ENCODE measurements at places on chromosomes 16 and 17. TPM values are rescaled to one million over a fixed set of nuclear protein-coding genes. Genes with fewer than 3 reads are reported as not detected.
A peak's percentile ranks its signal among the peaks of the same experiment; 100 is the strongest.

The LHX1 gene
- total RNA-seq: not detected

DNA sequence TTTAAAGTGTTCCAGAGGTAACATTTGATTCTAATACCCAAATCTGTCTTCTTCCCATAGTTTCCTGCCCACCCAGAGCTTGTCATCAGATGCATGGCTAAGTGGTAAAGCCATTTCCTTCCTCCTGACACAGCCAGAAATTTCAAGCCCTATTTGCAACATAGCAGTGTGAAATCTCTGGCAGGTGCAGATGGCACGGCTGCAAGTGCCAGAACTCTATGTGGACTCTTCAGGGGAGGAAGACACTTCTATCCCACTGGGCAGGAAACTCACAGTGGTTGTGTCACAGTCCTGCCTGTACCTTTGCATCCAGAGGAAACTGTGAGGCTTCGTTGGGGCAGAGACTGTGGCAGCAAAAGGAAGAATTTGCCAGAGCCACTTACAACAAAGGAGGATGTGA lies 13.2 kb downstream of the DYNLRB2 start:
- no peak for DNase-seq
- no peaks in the 10 kb centered on the region for H3K36me3 ChIP-seq
- no peaks in the 10 kb centered on the region for H3K27me3 ChIP-seq
- no peak overlapping the region for H3K4me3 ChIP-seq
- H3K27ac ChIP-seq: no peak overlapping the region

DNA sequence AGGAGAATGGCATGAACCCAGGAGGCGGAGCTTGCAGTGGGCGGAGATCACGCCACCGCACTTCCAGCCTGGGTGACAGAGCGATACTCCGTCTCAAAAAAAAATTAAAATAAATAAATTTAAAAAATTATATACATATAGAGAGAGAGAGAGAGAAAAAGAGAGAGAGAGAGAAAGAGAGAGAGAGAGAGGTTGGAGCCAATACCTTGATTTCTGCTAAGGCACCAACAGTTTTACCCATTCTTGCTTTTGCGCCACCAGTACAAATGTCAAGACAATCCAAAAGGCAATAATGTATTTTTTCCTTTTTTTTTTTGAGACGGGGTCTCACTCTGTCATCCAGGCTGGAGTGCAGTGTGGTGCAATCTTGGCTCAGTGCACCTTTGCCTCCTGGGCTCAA lies 17.2 kb downstream of the BRIP1 start:
- DNase-seq: no peak
- no peak overlapping the region for H3K27ac ChIP-seq
- H3K4me3 ChIP-seq: no peak overlapping the region
- H3K4me1 ChIP-seq: no peaks in the 10 kb centered on the region
- H3K36me3 ChIP-seq: no peaks in the 10 kb centered on the region

The OTOP2 gene
- not detected for total RNA-seq

DNA sequence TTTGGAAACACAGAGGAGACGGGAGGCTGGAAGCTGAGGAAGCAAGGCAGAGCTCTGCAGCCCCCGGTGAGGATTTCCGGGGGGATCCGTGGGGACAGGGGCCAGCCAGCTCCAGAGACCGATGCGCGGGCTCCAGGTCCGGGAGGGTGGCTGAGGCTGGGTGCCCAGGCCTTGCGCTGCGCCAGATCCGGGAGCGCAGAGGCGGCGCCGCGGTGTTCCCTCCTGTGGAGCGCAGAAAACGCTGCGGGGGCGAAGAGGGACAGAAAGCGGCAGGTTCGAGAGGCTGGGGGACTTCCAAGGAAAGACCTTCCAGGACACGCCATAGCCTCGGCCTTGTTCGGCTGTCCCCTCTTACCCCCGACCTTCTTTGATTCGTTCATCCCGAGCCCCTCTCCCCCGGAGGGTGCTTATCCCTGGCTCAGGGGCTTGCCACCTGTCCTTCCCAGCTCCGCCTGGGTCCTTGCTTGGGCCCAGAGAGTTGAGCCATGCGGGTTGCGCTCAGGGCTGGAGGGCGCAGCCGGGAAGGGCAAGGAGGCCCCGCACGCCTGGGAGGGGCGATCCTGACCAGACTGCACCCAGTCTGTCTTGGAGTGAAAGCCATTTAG lies 697 bp upstream of the SHISA9 start:
- no peaks in the 10 kb centered on the region for H3K27me3 ChIP-seq
- DNase-seq: no peak

The PTX4 gene
- not detected for total RNA-seq

GRCh38 chr17:61000911-61001310 lies 323.3 kb downstream of the BCAS3 start:
- no peak overlapping the region for H3K27ac ChIP-seq
- DNase-seq: no peak
- peaks cover 14% of the 10 kb centered on the region for H3K4me1 ChIP-seq
- H3K4me3 ChIP-seq: no peak overlapping the region

The KRT15 gene
- total RNA-seq: not detected

DNA sequence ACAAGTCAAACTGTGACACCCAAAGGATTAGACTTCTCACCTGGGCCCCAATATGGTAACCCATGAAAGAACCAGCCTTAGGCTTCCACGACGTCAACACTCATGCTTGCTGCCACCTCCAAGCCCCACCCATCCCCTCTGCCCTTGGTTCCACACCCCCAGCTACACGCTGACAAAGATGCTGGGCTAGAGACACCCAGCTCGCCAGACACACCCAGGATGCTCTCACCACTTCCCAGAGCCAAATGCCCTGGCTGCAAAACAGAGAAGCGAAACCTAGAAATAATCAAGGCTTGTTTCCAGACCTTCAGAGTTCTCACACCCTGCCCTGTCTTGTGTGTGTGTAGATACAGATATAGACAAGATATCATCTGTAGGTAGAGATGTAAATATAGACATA lies 26.0 kb upstream of the ADCY9 start:
- H3K4me3 ChIP-seq: no peak overlapping the region
- H3K27me3 ChIP-seq: no peaks in the 10 kb centered on the region
- no peak overlapping the region for H3K27ac ChIP-seq
- H3K36me3 ChIP-seq: no peaks in the 10 kb centered on the region

DNA sequence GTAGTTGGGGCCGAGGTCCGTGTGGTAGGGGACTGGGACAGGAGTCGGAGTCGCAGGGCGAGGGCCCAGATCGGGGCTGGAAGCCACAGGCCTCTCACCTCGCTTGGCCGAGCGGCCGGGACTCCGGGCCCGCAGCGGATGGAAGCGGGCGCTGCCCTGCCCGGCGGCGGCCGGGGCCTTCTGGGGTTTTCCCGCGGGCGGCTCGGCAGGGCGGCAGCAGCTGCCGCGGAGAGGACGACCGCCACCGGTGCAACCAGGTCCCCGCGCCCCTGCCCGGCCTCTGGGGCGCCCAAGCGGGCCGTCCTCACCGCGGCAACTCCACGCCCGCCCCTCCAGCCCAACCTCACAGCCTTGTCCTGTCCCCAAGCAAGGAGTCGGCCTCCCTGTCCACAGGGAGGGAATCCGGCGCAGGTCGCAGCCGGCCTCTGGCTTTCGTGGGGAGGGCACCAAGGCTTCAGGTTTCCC lies 15.6 kb upstream of the UTP6 start:
- H3K27me3 ChIP-seq: peaks cover 20% of the 10 kb centered on the region
- peaks cover 11% of the 10 kb centered on the region for H3K4me1 ChIP-seq
- no peak overlapping the region for H3K27ac ChIP-seq

DNA sequence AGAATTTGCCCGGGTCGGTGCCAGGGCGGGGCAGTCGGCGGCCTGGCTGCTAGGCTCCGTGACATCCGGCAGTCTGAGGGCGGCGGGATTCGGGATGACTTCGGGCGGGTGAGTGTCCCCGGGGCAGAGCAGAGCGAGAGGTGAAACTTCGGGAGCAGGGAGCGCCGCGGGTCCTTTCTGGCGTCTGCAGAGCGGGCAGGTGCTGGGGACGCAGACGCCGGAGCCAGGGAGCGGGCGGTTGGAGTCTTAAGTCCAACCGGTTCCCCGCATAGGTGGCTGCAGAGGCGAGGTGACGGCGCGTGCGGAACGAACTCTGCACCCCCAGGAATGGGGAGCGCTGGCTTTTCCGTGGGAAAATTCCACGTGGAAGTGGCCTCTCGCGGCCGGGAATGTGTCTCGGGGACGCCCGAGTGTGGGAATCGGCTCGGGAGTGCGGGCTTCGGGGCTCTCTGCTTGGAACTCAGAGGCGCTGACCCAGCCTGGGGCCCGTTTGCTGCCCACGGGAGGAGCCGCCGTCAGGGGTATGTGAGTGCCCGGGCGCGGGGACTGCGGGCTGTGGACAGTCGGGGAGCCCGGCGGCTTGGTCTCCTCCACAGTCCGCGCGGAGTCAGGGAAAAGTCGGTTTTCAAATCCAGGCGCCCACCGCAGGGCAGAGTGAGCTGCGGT lies at the start of gene B4GALNT2:
Gene B4GALNT2, plus strand, starts transcription at position 71 of the 666 bp plus-strand sequence. Its CDS starts 24 bp downstream, at position 95.
- H3K4me3 ChIP-seq: no peak within 1 kb of the TSS
- H3K36me3 ChIP-seq: no peaks in the 10 kb centered on the region
- DNase-seq: no peak
- H3K4me1 ChIP-seq: peaks cover 5% of the 10 kb centered on the region
- H3K27me3 ChIP-seq: no peaks in the 10 kb centered on the region

- peak overlapping the region; percentile 92 for H3K4me3 ChIP-seq
- H3K27ac ChIP-seq: peak overlapping the region; percentile 91
- no peaks in the 10 kb centered on the region for H3K27me3 ChIP-seq
Measured at GRCh38 chr16:85556456-85557082, 56.6 kb upstream of the GSE1 start.

- DNase-seq: no peak
- no peak overlapping the region for H3K4me3 ChIP-seq
- no peaks in the 10 kb centered on the region for H3K27me3 ChIP-seq
- H3K27ac ChIP-seq: peak overlapping the region; percentile 68
Measured at GRCh38 chr17:38434178-38434665, 6.0 kb downstream of the ARHGAP23 start.

GRCh38 chr17:3740611-3741073 lies 16.9 kb downstream of the HASPIN start:
- no peak overlapping the region for H3K27ac ChIP-seq
- peaks cover 7% of the 10 kb centered on the region for H3K27me3 ChIP-seq
- DNase-seq: no peak
- H3K36me3 ChIP-seq: no peaks in the 10 kb centered on the region

The GFAP gene
- total RNA-seq: 9.0 TPM

DNA sequence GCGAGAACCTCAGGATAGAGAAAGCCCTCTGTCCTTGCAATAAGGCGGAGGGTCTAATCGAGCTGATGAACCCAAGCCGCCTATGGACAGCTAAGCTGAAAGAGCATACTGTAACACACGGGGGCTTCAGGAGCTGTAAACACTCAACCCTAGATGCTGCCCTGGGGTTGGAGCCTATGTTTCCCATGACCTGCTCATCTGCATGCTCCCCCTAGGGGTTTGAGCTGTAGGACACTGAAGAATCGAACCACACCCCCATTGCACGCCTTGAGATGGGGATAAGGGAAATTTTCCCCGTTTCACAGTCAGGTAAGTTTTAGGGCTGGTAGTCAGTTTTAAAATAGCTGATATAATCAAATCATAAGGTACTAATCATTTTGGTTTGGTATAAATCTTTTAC lies 675.6 kb upstream of the CDH8 start:
- no peak overlapping the region for H3K27ac ChIP-seq
- no peaks in the 10 kb centered on the region for H3K36me3 ChIP-seq
- H3K4me1 ChIP-seq: no peaks in the 10 kb centered on the region
- no peak overlapping the region for H3K4me3 ChIP-seq
- H3K27me3 ChIP-seq: no peaks in the 10 kb centered on the region

- peaks cover 24% of the 10 kb centered on the region for H3K36me3 ChIP-seq
- H3K27ac ChIP-seq: peak overlapping the region; percentile 74
- no peak for DNase-seq
Measured at GRCh38 chr17:7550344-7550743, 1.5 kb downstream of the TNFSF12 start.

DNA sequence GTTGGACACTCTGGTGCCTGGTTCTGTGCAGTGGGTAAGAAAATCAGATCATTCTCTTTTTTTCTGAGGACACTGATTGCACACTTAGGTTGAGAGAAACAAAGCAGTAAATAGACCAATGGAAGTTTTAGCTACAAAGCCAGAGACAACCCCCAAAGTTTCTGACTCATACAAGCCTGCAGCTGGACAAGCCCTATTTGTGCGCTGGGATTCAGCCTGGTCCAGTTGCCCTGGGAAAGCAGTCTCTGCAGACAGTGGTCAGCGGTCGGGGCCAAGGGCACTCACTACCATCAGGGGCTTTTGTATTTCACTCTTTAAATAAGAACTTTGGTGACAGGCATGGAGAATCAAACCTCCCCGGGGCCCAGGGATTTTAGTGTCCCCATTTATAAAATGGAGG lies 6.0 kb upstream of the RHBDL3 start:
- no peaks in the 10 kb centered on the region for H3K36me3 ChIP-seq
- H3K27me3 ChIP-seq: no peaks in the 10 kb centered on the region
- no peaks in the 10 kb centered on the region for H3K4me1 ChIP-seq
- no peak overlapping the region for H3K27ac ChIP-seq
- no peak overlapping the region for H3K4me3 ChIP-seq
